ENCODE measurements at places on chromosomes 13 and 19.

- no peak for DNase-seq
Measured at GRCh38 chr19:14615623-14616022, 32.7 kb downstream of the CLEC17A start.

DNA sequence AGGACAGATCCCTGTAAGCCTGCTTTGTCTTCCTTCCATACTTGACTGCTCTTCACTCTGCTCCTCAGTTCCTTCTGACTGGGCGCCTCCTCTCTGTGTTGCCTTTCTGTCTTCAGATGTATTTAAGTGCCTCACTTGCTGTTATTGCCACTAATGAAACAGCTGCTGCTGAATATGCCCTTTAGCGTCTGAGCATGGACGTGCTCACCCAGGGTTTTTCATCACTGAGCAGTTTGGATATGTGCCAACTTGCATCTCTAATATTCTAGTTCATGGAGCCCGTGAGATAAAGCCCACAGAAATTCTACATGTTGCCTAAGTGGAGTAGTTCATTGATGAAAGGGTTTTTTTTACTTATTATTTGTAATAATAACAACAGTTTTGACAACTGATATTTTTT is 198.2 kb downstream of the MYO16 start:
- no peak for DNase-seq

DNA sequence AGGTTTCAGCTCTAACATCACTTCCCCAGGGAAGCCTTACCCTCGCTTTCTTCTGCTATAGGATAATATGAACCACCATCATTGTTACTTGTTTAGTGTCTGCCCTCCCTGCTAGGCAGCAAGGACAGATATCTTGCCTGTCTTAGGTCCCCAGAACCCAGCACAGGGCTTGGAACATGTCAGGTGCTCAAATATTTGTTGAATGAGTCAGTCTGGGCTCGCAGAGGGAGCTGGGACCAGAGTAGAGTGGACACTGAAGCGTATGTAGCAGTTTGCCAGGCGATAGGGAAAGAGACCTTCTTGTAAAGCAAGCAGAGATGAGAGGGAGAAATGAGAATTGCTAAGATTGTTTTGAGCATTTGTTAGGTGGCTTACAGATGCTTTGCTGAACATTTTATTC is 11.7 kb downstream of the BCKDHA start:
- no peak for DNase-seq

GRCh38 chr13:101529422-101529821 is 76.9 kb downstream of the ITGBL1 start:
- no peak for DNase-seq

DNA sequence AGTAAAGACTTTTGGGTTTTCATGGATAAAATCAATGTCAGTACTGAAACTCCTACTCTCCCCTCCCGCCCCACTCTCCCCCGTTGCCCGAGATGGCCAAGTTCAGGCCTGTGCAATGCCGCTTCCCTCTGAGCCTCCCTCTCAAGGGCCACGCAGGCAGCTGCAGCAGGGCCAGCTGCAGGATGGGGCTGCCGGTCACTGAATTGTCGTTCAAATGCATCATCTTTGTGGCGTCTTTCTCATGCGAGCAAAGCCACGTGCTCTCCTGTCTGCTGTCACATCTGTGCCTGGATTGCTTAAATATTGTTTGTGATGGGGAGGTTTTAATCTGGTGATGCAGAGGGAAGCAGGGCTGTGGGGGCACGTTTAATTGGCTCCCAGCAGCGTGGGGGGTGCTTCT is 26.6 kb downstream of the SHISA2 start:
- no peak for DNase-seq

GRCh38 chr13:33321686-33322542 is 36.4 kb upstream of the STARD13 start:
- no peak for DNase-seq

DNA sequence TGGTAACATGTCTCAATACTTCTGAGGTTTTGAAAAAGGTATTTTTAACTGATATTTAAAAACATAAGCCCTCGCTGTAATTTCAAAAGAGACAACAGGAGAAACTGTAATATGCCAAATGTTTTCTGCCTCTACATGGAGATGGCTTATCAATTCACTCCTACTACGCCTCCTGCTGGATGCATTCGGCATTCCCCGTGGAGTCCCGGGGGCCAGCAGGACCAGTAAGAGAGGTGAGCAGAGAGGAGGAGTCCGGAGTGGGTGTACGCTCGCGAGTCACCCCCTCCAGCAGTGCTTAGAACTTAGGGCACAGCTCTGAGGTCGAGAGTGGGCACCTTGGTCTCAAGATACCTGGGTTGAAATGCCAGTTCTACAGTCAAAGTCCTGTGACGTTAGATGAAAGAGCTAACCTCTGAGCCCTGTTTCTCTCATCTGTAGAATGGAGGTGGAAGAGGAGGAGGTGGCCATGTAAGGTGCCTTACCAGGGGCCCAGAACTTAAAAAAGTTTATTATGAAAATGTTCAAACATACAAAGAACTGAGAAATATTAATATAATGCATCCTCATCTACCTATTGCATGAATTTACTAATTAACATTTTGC is 110.2 kb downstream of the STK24 start:
- peak; percentile 37 for DNase-seq

DNA sequence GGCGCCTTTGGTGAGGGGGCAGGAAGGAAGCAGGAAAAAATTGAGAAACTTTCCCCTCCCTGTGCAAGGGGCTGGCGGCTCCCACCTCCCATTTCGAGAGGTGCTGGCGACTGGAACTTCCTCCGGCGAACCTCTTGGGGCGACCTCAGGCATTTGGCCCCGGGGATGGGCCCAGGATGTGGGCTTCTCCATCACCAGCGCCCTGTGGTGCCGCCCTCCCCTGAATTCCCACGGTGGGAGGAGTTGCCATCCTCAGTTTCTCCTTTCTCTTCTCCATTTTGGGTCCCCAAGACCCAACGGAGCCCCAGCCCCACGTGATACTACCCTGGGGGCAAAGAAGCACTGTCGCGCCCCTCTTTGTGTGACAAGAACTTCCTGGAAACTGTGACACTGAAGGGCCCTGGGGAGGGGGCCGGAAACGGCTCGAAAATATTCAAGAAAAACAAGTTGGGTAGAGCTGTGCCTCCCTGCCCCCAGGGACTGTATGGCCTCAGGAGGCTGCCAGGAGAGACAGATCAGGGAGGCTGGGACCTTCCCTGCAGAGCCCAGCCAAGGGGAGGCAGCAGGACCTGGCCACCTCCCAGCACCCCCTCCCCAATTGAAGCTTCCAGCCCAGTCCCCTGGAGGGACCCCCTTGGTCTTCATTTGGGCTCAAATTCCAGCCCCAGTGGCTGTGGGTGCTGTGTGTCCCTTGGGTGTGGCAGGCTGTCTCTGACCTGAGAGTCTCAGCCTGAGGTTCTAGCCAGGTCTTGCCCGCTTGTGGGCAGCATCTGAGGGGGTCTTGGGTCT is 16.2 kb upstream of the AP1M2 start:
- peak; percentile 66 for DNase-seq
